Activated CD4-positive, alpha-beta memory T cell treated with anti-CD3 and anti-CD28 coated beads, Interleukin-2, amount 10 ng/mL, durations not matched to agents 7 days and 5 days (primary cell): ENCODE measurements at places on chromosomes 12 and 14. TPM values are rescaled to one million over a fixed set of nuclear protein-coding genes. Genes with fewer than 3 reads are reported as not detected.

The SYNDIG1L gene
- not detected for total RNA-seq

The ERH gene
- total RNA-seq: 281 TPM

The CD9 gene
- 1.0 TPM for total RNA-seq

The RHOJ gene
- total RNA-seq: not detected

The PRR4 gene
- total RNA-seq: 0.98 TPM

The LGMN gene
- total RNA-seq: 5.9 TPM

GRCh38 chr12:102043928-102044327 lies 17.9 kb downstream of the WASHC3 start:
- peaks cover 23% of the 10 kb centered on the region for H3K36me3 ChIP-seq
- no peak overlapping the region for H3K4me3 ChIP-seq
- H3K4me1 ChIP-seq: peaks cover 15% of the 10 kb centered on the region
- no peak for DNase-seq

- no peaks in the 10 kb centered on the region for H3K36me3 ChIP-seq
- no peak overlapping the region for H3K4me3 ChIP-seq
- peak; percentile 26 for DNase-seq
- no peaks in the 10 kb centered on the region for H3K4me1 ChIP-seq
Measured at GRCh38 chr12:90959538-90960139, 4.7 kb upstream of the CCER1 start.

DNA sequence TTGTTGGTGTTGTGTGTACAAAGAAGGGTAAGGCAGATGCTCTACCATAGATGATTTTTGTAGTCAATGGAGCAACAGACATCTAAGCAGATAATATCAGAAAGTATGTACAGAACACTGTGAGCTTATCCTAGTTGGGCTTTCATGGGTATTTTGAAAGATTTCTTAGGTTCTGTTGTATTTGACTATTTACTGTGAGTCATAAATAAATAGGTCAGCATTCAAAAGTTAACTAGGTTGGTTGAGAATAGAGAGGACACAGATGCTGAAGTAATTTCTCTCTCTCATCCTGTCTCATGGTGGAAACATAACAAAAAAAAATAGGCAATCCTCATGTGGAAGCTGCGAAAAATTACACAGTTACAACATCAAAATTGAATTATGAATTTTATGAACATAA lies 413.5 kb downstream of the CCDC91 start:
- no peak overlapping the region for H3K4me3 ChIP-seq
- H3K27me3 ChIP-seq: peaks cover 3% of the 10 kb centered on the region
- H3K4me1 ChIP-seq: peaks cover 16% of the 10 kb centered on the region
- no peaks in the 10 kb centered on the region for H3K36me3 ChIP-seq
- no peak overlapping the region for H3K27ac ChIP-seq
- no peak for DNase-seq

GRCh38 chr12:67276421-67276820 lies 7.3 kb downstream of the CAND1 start:
- H3K4me3 ChIP-seq: no peak overlapping the region
- DNase-seq: no peak
- no peaks in the 10 kb centered on the region for H3K27me3 ChIP-seq

GRCh38 chr14:21475767-21476522 lies 814 bp downstream of the RAB2B start:
- peak overlapping the region; percentile 100 for H3K27ac ChIP-seq
- peaks cover 22% of the 10 kb centered on the region for H3K36me3 ChIP-seq
- H3K27me3 ChIP-seq: no peaks in the 10 kb centered on the region
- peak overlapping the region; percentile 100 for H3K4me3 ChIP-seq
- H3K4me1 ChIP-seq: peaks cover 44% of the 10 kb centered on the region

GRCh38 chr12:63874897-63875480 lies 30.5 kb downstream of the SRGAP1 start:
- no peaks in the 10 kb centered on the region for H3K4me1 ChIP-seq
- H3K27me3 ChIP-seq: peaks cover 12% of the 10 kb centered on the region
- H3K4me3 ChIP-seq: no peak overlapping the region
- no peaks in the 10 kb centered on the region for H3K36me3 ChIP-seq

DNA sequence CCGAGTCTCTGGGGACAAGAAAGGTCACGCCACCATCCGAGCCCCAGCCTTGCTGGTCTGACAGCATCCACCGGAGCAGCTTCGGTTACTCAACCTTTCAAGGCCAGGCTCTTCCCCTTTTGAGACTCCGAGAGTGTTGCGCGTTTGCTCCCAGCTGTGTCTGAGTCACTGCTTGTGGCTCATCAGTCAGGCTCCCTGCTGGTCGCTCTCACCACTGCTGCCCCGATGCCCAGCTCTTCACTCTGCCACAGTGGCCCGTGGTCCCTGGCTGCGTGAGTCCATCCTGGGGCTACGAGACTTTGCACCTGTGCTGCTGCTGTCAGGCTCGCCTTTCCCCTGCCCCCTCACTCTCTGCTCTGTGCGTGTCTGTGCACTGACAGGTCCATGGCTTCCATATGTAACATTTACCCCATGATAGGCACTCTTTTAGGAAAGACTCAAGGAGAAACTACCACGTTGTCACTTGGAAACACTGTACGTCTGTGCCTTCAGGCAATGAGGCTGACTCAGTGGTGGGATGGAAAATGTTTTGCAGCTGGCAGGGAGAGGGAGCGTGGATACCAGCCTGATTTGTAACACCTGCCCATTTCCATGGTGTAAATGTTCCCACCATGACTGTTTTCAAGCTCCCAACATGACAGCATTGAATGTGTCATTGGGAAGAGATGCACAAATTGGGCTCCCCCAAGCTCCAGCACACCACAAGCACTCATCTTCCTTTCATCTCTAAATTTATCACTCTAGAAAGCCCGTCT lies 350.7 kb downstream of the TMEM132D start:
- H3K27me3 ChIP-seq: no peaks in the 10 kb centered on the region
- no peak overlapping the region for H3K4me3 ChIP-seq
- no peaks in the 10 kb centered on the region for H3K4me1 ChIP-seq
- DNase-seq: no peak
- no peak overlapping the region for H3K27ac ChIP-seq

GRCh38 chr12:82996168-82996812 lies 309.6 kb downstream of the TMTC2 start:
- no peak overlapping the region for H3K4me3 ChIP-seq
- no peaks in the 10 kb centered on the region for H3K4me1 ChIP-seq
- no peaks in the 10 kb centered on the region for H3K36me3 ChIP-seq
- H3K27ac ChIP-seq: no peak overlapping the region

DNA sequence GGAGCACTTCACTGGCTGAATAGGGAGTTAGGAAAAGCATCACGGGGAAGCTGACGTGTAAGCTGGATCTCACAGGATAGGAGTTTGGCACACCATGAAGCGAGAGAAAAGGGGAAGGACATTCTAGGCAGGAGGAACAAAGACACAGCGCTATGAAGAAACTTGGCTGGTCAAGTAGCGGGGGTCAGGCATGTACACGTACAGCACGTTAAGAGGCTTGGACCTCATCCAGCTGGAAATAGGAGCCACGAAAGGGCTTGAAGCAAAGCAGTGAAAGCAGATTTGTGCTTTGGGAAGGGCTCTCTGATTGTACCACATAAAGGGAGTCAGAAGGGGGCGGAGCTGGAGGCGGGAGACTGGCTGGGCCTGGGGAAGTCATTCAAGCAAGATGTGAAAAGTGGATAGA lies 19.6 kb upstream of the GALNT8 start:
- peaks cover 8% of the 10 kb centered on the region for H3K4me1 ChIP-seq
- H3K4me3 ChIP-seq: no peak overlapping the region
- H3K36me3 ChIP-seq: peaks cover 6% of the 10 kb centered on the region
- DNase-seq: no peak
- no peak overlapping the region for H3K27ac ChIP-seq

DNA sequence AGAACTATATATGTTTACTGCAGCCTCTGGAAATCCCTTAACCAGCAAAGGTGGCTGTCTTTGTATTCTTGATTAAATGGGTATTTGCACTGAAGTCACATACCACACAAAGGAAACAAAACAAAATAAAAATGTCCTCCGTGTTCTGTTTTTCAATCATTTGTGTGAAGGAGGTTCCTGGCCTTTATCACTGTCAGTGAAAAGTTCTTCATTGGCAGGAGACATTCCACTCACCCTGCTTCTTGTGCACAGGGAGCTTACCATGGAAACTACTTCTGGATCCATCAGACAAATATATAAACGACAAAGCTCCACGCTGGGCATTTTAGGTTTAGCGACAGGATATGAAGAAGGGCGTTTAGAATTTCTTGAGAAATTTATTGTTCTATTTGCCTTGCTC lies 5.7 kb upstream of the NKX2-8 start:
- H3K4me3 ChIP-seq: no peak overlapping the region
- H3K4me1 ChIP-seq: no peaks in the 10 kb centered on the region
- DNase-seq: no peak
- no peaks in the 10 kb centered on the region for H3K36me3 ChIP-seq
- H3K27ac ChIP-seq: no peak overlapping the region

DNA sequence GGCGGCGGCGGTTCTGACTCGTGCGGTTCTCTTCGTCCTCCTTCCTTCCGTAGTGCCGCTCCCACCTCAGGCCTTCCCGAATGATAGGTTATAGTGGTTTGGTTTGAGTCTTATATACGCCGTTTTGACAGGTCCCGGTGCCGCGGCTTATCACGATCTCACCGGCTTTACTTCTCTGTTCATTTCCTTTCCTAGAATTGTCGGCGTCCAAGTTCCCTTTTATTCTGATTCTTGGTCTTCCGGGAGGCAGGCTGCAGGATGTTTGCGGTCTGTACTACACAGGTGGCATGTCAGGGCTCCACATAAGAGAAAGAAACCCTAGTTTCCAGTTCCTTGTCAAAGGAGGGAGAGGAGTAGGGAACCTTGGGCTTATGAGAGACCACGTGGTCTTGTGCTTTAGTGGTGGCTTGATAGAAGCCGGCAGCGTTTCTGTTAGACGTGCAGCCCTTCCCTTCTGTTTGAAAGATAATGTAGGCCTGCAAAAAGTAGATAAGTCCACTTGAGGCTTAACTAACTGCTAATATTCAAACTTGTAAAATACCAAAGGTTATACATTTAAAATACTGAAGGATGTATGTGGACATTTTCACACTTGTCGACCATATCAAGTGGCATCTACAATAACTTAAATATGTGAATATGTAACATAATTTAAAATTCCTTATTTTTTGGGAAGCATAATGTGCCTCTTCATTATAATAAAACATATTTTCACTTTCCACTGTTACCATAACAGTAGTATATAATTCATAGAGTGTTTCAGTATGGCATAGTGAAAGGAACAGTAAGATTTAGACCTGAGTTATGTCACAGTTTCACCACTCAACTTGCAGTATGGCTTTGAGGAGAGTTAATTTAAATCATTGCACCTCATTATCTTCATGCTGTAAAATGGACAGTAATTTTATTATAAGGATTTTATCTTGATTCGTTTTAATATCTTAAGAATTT lies 804 bp downstream of the USP15 start:
- peak overlapping the region; percentile 95 for H3K4me3 ChIP-seq
- peak overlapping the region; percentile 100 for H3K27ac ChIP-seq
- DNase-seq: peak; percentile 83
- H3K36me3 ChIP-seq: peaks cover 49% of the 10 kb centered on the region
- H3K4me1 ChIP-seq: peaks cover 56% of the 10 kb centered on the region

- H3K4me3 ChIP-seq: no peak overlapping the region
- no peaks in the 10 kb centered on the region for H3K27me3 ChIP-seq
- H3K36me3 ChIP-seq: no peaks in the 10 kb centered on the region
- H3K4me1 ChIP-seq: no peaks in the 10 kb centered on the region
- no peak for DNase-seq
- H3K27ac ChIP-seq: no peak overlapping the region
Measured at GRCh38 chr14:74472601-74473000, 20.5 kb downstream of the NPC2 start.

GRCh38 chr12:1995205-1995896 lies 8.9 kb downstream of the DCP1B start:
- DNase-seq: no peak
- no peak overlapping the region for H3K4me3 ChIP-seq
- H3K27me3 ChIP-seq: no peaks in the 10 kb centered on the region
- H3K27ac ChIP-seq: peak overlapping the region; percentile 57
- peaks cover 46% of the 10 kb centered on the region for H3K36me3 ChIP-seq

DNA sequence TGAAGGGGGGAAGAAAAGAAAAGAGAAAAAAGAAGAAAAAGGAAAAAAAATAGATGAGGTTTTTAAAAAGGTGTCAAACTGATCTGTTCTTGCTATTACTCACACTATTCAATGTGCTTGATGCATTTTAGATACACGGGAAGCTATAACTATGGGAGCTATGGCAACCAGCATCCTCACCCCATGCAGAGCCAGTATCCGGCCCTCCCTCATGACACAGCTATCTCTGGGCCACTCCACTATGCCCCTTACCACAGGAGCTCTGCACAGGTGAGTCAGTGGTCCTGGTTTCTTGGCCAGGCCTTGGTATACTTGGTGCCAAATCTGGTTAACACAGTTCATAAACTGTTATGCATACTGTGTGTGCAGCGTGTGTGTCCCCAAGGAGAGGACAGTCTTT lies 24.0 kb upstream of the RIC8B start:
- H3K36me3 ChIP-seq: peaks cover 7% of the 10 kb centered on the region
- peaks cover 43% of the 10 kb centered on the region for H3K4me1 ChIP-seq
- H3K4me3 ChIP-seq: no peak overlapping the region

DNA sequence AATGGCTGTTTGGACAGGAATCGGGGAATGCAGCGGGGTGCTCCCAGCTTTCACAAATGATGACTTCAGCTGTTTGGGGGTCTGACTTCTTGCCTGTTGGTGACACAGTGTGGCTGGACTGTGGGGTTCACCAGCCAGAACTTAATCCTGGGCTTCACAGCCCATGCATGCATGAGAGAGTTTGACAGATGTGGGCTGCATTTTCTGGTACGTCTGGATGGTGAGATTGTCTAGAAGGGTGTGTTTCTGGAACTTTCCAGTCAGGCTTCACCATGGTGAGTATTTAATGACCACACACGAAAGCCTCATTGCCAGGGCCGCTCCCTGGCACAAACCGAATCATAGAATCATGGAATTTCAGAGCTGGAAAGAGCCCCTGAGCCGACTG lies 29.6 kb downstream of the CHST11 start:
- peaks cover 93% of the 10 kb centered on the region for H3K4me1 ChIP-seq
- H3K27ac ChIP-seq: peak overlapping the region; percentile 86
- no peak overlapping the region for H3K4me3 ChIP-seq
- no peak for DNase-seq
- H3K36me3 ChIP-seq: peaks cover 73% of the 10 kb centered on the region
